ENCODE measurements at places on chromosomes 4 and X. TPM values are rescaled to one million over a fixed set of nuclear protein-coding genes. Genes with fewer than 3 reads are reported as not detected.

DTHD1 gene
- not detected for total RNA-seq

ODAPH gene
- not detected for total RNA-seq

IL3RA gene
- total RNA-seq, result not detected

CENPI gene
- total RNA-seq, result 34.7 TPM

CLNK gene
- total RNA-seq, result not detected

ADH1B gene
- total RNA-seq, result not detected

TEX13C gene
- total RNA-seq, result not detected

CXCL8 gene
- total RNA-seq, result 360 TPM

CPE gene
- 15.5 TPM for total RNA-seq

RAB41 gene
- total RNA-seq, result not detected

OTC gene
- total RNA-seq, result not detected

SUPT20HL1 gene
- not detected for total RNA-seq

PDHA2 gene
- total RNA-seq, result not detected

GPC3 gene
- not detected for total RNA-seq

PPP4R3C gene
- total RNA-seq, result not detected

DNA sequence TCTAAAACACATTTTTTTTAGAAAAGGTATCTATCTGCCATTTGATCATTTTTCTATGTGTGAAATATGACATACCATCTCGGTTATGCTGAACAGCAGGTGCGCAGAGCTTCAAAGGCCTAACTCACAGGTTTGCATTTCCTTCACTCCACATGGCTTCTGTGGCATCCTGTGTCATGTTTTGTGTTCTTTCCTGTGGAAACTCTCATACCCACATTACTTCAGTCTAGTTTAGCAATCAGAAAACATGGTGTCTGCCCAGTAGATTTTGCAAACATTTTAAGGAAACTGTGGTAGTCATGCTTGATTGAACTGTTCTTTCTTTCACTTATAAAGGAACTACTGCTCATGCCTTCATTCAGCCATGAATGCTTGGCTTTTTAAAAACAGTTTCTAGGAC, 11.3 kb upstream of the ARAP2 start:
- H3K27ac ChIP-seq, result no peak overlapping the region
- no peaks in the 10 kb centered on the region for H3K27me3 ChIP-seq
- H3K4me1 ChIP-seq, result no peaks in the 10 kb centered on the region
- no peaks in the 10 kb centered on the region for H3K36me3 ChIP-seq
- no peak overlapping the region for H3K4me3 ChIP-seq
- no peak for DNase-seq

- no peaks in the 10 kb centered on the region for H3K27me3 ChIP-seq
- H3K4me1 ChIP-seq, result peaks cover 28% of the 10 kb centered on the region
- H3K4me3 ChIP-seq, result no peak overlapping the region
- no peak overlapping the region for H3K27ac ChIP-seq
These were observed 305.3 kb downstream of the FRMPD4 start for GRCh38 chrX:12443534-12444098.

DNA sequence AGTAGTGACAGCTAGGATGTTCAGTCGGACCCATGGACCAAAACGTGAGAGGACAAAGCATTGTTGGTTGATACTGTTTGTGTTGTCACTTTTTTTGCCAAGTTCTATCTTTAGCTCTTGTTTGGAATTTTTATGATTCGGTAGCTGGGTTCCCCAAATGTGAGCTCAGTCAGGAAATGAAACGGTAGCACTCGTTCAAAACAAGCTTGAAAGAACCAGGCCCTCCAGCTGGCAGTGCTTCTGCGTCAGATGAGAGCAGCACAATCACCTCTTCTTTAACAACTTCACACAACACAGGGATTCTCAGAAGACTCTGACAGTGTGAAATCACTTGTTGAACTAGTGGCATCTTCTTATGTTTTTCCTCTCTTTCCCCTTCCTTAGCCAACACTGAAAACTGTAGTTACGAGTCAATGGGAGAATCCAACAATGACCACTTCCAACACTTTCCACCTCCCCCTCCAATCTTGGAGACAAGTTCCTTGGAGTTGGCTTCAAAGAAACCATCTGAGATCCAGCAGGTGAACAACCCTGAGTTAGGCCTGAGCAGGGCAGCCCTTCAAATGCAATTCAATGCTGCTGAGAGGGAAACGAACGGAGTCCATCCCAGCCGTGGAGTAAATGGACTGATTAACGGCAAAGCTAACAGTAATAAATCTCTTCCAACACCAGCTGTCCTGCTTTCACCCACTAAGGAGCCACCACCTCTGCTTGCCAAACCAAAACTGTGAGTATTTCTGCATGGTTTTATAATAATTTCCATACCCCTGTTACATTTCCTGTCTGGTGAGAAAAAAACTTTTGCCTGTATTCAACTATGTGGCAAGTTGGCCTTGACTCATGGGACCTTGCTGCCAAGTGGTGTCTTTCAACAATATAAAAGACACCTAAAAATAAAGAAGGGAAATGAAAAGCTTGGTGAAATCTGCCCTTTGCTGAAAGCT, 214.6 kb downstream of the PALLD start:
- H3K36me3 ChIP-seq, result 0 out of 2 replicates have a peak, but pooled peaks cover 3% of the 10 kb centered on the region
- H3K27me3 ChIP-seq, result no peaks in the 10 kb centered on the region
- no peak for DNase-seq
- no peak overlapping the region for H3K27ac ChIP-seq
- H3K4me3 ChIP-seq, result no peak overlapping the region

- DNase-seq, result peak; percentile 61
- no peaks in the 10 kb centered on the region for H3K36me3 ChIP-seq
- H3K4me1 ChIP-seq, result peaks cover 10% of the 10 kb centered on the region
- H3K4me3 ChIP-seq, result no peak overlapping the region
- no peak overlapping the region for H3K27ac ChIP-seq
These were observed 111.0 kb upstream of the PITX2 start for GRCh38 chr4:110733901-110734300.

DNA sequence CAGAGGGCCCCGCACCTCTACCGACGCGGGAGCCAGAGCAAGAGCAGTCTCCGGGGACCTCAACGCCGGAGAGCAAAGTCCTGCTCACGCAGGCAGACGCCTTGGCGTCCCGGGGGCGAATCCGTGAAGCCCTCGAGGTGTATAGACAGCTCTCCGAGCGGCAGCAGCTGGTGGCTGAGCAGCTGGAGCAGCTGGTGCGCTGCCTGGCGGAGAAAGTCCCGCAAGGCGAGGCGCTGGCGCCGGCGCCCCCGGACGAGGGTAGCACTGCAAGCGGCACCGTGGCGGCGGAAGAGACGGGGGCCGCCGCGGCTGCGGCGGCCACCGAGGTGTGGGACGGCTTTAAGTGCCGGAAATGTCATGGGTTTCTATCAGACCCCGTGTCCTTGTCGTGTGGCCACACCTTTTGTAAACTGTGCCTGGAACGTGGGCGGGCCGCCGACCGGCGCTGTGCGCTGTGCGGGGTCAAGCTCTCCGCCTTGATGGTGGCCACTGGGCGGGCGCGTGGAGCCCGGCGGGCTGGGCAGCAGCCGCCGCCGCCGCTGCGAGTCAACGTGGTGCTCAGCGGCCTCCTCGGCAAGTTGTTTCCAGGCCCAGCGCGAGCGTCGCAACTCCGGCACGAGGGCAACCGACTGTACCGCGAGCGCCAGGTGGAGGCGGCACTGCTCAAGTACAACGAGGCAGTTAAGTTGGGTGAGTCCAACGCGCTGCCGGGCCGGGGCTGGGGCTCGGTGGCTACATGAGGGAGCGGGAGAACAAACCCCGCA, 672 bp downstream of the LONRF3 start:
- H3K27me3 ChIP-seq, result no peaks in the 10 kb centered on the region
- peak overlapping the region; percentile 56 for H3K27ac ChIP-seq
- peak; percentile 43 for DNase-seq
- peaks cover 25% of the 10 kb centered on the region for H3K4me1 ChIP-seq
- peak overlapping the region; percentile 78 for H3K4me3 ChIP-seq
- peaks cover 8% of the 10 kb centered on the region for H3K36me3 ChIP-seq

- no peak overlapping the region for H3K27ac ChIP-seq
- DNase-seq, result no peak
- H3K4me3 ChIP-seq, result no peak overlapping the region
- H3K27me3 ChIP-seq, result no peaks in the 10 kb centered on the region
- peaks cover under 1% of the 10 kb centered on the region for H3K4me1 ChIP-seq
These were observed 5.7 kb upstream of the CASP6 start for GRCh38 chr4:109708990-109709389.

GRCh38 chr4:87540146-87541058, 11.2 kb upstream of the SPARCL1 start:
- no peaks in the 10 kb centered on the region for H3K27me3 ChIP-seq
- H3K4me1 ChIP-seq, result no peaks in the 10 kb centered on the region
- H3K4me3 ChIP-seq, result no peak overlapping the region
- DNase-seq, result no peak
- H3K36me3 ChIP-seq, result no peaks in the 10 kb centered on the region

GRCh38 chr4:116343809-116344208, 741.6 kb downstream of the TRAM1L1 start:
- no peaks in the 10 kb centered on the region for H3K4me1 ChIP-seq
- no peak overlapping the region for H3K27ac ChIP-seq
- H3K4me3 ChIP-seq, result no peak overlapping the region
- no peak for DNase-seq
- H3K36me3 ChIP-seq, result no peaks in the 10 kb centered on the region
- H3K27me3 ChIP-seq, result no peaks in the 10 kb centered on the region

- H3K4me1 ChIP-seq, result peaks cover 11% of the 10 kb centered on the region
- DNase-seq, result no peak
- H3K27me3 ChIP-seq, result no peaks in the 10 kb centered on the region
- H3K36me3 ChIP-seq, result peaks cover 2% of the 10 kb centered on the region
These were observed 6.8 kb downstream of the PLXNB3 start for GRCh38 chrX:153770601-153771414.

GRCh38 chr4:156906325-156906724, 65.3 kb downstream of the PDGFC start:
- H3K27ac ChIP-seq, result no peak overlapping the region
- no peaks in the 10 kb centered on the region for H3K36me3 ChIP-seq
- no peaks in the 10 kb centered on the region for H3K27me3 ChIP-seq
- peaks cover 20% of the 10 kb centered on the region for H3K4me1 ChIP-seq

DNA sequence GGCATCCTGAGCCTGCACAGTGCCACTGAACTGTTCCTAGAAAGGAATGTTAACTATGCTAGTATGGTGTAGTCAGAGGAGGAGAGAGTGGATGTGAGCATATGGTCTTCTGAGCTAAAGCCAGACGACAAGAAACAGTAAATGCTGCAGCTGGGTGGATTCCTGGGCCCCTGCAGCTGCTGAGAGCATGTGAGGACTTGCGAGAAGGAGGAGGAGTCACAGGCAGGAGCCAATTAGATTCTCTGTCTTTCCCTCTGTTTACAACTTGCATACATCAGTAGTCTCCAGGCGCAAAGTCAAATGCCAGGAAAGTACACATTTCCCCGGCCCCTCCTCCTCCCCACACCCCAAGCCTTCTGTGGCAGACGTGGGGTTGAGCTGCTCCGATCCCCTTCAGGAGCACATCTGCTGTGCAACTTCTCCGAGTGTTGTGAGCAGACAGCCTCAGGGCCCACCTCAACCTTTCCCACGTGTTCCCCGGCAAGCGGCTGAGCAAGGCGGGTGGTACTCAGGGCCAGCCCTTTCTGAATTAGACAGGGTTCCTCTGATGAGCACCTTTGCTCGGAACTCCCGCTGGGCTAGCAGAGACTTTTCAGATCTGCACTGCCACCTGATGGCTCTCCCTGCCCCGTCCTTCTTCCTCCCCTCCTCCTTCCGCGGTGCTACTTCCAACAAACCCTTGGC, 108.7 kb upstream of the ATP6AP2 start:
- DNase-seq, result peak; percentile 29
- H3K4me1 ChIP-seq, result peaks cover 6% of the 10 kb centered on the region
- no peak overlapping the region for H3K27ac ChIP-seq

DNA sequence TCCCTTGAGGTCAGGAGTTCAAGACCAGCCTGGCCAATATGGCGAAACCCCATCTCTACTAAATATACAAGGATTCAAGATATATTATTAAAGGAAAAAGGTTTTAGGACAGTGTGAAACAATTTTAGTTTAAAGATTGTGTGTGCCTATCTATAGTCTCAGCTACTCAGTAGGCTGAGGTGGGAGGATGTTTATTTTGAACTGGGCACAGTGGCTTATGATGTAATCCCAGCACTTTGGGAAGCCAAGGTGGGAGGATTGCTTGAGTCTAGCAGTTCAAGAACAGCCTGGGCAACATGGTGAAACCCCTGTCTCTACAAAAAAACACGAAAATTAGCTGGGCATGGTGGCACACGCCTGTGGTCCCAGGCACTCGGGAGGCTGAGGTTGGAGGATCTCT, 31.4 kb upstream of the REST start:
- no peaks in the 10 kb centered on the region for H3K27me3 ChIP-seq
- H3K4me1 ChIP-seq, result no peaks in the 10 kb centered on the region
- no peaks in the 10 kb centered on the region for H3K36me3 ChIP-seq
- H3K27ac ChIP-seq, result no peak overlapping the region

GRCh38 chr4:59247032-59247431, 1953.1 kb upstream of the ADGRL3 start:
- no peak overlapping the region for H3K4me3 ChIP-seq
- DNase-seq, result peak; percentile 51
- H3K4me1 ChIP-seq, result no peaks in the 10 kb centered on the region
- no peaks in the 10 kb centered on the region for H3K27me3 ChIP-seq
- no peak overlapping the region for H3K27ac ChIP-seq
- H3K36me3 ChIP-seq, result no peaks in the 10 kb centered on the region

DNA sequence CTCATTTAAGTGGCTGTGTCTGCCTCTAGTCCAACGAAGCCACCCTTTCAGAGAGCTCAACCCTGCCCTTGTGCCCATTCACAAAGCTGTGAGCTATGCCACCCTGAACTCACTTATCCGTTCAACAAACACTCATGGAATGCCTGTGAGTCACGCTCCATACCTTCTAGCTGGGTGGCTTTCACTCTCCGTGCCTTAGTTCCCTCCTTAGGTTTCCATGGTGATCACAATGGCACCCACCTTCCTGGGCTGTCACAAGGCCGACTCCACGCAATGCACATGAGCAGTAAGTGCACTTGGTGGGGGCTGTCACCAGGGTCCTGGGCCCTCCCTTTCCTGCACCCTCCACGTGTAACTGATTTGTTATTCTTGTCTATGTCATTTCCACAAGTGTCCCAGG, 37.2 kb upstream of the PPP2R2C start:
- H3K27ac ChIP-seq, result no peak overlapping the region
- no peaks in the 10 kb centered on the region for H3K36me3 ChIP-seq
- H3K27me3 ChIP-seq, result no peaks in the 10 kb centered on the region
- H3K4me1 ChIP-seq, result no peaks in the 10 kb centered on the region

DNA sequence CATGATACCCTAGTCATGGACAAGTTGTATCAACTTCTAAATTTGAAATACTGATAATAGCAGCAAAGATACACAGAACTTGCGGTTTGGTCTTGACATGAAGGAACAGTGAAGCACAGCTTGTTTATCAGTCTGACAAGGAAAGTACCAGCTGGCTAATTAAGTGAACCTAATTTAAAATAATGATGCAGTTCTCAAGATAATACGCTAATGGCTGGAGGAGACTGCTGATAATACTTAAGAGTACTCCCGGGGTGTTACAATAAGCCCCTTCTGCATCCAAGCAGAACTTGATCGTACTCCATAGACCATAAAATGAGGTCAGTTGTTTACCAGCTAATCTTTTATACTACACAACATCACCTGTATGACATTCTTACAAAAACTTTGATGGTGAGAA, 697.5 kb downstream of the FSTL5 start:
- no peaks in the 10 kb centered on the region for H3K27me3 ChIP-seq
- DNase-seq, result no peak
- H3K4me1 ChIP-seq, result no peaks in the 10 kb centered on the region
- H3K4me3 ChIP-seq, result no peak overlapping the region
- no peak overlapping the region for H3K27ac ChIP-seq
